ENCODE measurements at places on chromosomes 2 and 18.

DNA sequence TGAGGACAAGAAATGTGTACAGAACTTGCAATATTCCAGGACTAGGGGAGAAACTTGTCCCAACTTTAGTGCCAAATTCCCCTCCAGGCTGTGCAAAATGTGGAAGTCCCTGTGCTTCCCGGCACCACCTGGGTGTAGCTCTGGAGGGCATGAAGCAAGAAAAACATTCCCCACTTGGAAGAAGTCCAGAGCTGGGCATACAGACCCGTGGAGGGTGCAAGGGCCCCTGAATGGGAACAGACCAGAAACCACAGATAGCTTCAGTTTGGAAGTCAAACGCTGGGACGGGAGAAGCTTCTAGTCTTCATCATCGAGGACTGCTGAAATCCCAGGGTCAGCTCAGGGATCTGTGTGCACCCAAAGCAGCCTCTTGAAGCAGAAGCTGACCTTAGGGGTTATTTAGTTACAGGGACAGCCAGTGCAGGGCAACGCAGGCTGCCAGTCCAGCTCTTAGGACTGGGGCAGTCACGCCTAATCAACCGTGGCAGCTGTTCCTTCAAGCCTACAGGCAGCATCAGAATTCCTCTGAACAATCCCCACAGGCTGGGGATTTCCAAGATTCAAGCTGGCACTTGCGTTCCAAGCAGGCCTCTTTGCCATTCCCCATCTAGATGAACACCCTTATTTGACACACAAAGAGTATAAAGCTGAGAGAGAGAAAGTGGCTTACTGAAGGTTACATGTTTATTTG, 269.4 kb downstream of the LOXHD1 start:
- DNase-seq, result no peak

- no peak for DNase-seq
Observed at GRCh38 chr2:217798191-217798590, 204.6 kb downstream of the TNS1 start.

DNA sequence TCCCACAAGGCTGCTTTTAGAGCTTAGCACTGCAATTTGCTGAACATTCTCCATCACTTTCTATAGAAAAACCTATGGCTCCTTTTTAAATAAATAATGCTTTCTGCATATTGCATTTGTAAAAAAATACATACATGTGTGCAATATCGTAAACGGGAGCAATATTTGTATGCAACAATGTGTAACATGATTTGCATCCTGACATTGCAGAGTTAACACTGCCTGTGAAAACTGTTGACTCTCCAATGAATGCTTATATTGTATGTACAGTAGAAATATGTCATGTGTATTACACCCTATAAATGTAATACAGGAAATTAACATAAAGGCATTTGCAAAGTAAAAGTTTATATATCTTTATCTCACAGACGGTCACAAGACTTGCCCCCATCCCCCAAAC, 135.0 kb upstream of the PIEZO2 start:
- no peak for DNase-seq

DNA sequence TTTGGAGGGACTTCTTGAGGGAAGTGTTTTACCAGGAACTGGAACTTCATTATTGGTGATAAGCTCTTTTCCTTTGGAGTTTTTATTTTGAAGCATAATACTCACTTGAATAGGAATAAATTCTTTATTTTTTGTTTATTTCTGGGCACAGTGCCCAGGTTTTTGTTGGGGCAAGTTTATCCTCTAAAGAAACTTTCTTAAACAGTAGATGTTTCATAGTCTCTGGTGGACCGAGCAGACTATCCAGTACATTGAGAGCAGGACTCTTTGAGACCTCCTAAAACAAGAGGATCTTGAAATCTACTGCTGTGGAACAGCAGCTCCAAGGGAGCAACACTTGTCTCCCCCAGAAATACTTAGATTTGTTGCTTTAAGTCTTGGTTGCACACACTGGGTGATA, 109.4 kb downstream of the PARD3B start:
- no peak for DNase-seq

- no peak for DNase-seq
Observed at GRCh38 chr2:188898261-188898660, 75.9 kb upstream of the COL3A1 start.

- DNase-seq, result no peak
Observed at GRCh38 chr18:54608028-54608642, 17.1 kb downstream of the DYNAP start.

DNA sequence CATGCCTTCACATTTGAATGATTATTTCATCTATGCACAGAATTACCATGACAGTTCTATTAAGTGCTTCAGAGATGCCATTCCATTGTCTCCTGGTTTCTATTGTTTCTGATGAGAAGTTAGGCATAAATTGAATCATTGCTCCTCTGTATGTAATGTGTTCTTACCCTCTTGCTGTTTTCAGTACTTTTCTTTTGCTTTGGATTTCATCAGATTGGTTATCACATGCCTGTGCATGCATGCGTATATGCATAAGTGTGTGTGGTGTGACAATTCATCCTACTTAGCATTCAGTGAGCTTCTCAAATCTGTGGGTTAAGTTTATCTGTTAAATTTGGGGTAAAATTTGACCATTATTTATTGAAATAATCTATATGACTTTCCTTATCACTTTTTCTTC, 263.3 kb upstream of the RND3 start:
- no peak for DNase-seq

GRCh38 chr2:189074506-189074905, 100.3 kb downstream of the COL3A1 start:
- no peak for DNase-seq

DNA sequence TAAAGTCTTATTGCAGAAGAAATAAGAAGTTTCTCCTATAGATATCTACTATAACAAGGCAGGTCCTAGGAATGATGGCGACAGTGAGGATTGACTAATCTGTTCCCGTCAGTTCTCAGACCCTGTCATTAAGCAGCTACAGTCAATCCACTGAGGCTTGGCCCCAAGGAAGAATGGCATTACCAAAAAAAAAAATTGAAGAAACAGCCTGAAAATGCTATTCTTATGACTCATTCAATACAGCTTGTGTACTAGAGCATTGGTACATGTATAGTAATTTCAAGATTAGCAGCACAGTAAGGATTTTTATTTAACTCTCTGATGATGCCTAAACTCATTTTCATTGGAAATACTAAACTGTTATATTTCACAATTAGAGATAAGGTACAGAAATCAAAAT, 1096.1 kb upstream of the NXPH2 start:
- no peak for DNase-seq

DNA sequence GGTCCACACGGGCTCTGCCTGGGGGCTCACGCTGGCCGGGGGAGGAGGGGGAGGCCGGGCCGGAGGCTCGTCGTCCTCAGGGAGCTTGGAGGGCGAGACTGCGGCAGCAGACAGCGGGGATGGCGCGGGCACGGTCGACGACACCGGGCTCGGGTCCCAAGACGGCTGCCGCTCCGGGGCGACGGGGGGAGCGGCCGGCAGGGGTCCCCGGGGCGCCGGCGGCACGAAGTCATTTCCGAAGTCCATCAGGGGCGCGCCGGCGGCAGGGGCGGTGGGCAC, 491 bp downstream of the RTN4 start:
- no peak for DNase-seq

- DNase-seq, result no peak
Observed at GRCh38 chr2:155266583-155266982, 568.1 kb downstream of the KCNJ3 start.

- DNase-seq, result no peak
Observed at GRCh38 chr2:106701203-106702022, 184.6 kb downstream of the ST6GAL2 start.

- no peak for DNase-seq
Observed at GRCh38 chr18:51134721-51135120, 62.8 kb downstream of the MEX3C start.

GRCh38 chr2:207394812-207395534, 134.8 kb upstream of the CREB1 start:
- DNase-seq, result peak; percentile 53

DNA sequence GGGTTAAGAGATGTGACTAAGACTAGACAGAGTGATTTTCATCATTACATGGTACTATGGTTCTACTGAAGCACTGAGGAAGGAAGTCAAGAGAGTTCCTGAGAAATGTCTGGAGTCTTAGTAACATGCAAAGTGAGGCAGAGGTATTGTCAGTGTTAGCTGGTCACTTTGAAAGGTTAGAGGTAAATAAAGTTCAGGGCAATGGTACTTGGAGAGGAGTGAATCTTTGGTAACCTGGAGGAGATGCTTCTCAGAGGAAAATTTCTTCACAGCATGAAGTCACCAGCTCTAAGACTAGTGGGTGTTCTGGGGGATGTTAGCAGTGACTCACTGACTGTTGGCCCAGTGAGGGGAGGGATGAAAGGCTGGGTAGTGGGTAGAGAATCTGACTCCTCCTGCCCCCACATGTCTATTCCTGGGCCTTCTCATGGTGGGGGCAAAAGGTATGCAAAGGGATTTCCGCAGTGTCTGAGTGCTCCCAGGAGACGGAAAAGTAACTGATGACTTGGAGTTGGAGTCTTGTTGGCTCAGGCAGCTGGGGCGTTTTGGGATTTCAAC, 23.3 kb upstream of the IL1RN start:
- DNase-seq, result peak; percentile 25

DNA sequence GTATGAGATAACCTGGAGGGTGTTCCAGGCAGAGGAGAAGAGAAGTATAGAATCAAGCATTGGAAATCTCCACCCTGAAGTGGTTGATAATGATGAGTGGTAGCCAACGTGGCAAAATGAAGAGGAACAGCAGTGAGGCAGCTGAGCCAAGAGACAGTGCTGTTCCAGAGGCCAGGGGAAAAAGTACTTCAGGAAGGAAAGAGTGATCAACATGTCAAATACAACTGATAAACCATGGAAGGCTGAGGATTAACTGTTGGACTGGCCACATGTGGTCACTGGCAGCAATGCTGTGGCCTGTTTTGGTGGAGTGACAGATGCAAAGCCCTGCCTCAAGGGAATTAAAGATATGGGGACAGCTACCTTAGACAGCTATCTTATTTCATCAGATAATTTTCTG, 51.9 kb upstream of the RMP24 start:
- no peak for DNase-seq

- DNase-seq, result no peak
Observed at GRCh38 chr2:45806563-45807358, 155.3 kb downstream of the PRKCE start.

GRCh38 chr2:110670826-110671225, 7.0 kb downstream of the BUB1 start:
- DNase-seq, result no peak

GRCh38 chr2:176392744-176393414, 123.6 kb downstream of the MTX2 start:
- DNase-seq, result no peak

DNA sequence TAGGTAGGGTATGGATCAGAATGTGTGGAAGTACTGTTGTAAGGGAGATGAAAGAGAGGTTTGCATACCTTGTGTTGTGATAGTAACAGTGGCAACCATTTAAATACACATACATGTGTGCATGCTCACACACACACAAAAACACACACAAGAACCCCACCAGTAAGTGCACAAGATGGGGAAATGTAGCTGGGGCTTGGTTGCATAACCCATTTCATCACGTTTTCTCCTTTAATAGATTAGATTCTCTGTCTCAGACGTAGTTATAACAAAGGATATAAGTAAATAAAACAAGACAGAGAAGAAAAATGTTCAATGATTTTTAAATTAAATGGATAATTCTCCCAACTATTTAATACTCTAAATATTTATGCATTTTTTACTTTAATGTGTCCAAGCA, 13.4 kb downstream of the ARHGAP15 start:
- no peak for DNase-seq

GRCh38 chr2:96325884-96326255, 753 bp downstream of the ITPRIPL1 start:
- peak; percentile 52 for DNase-seq

GRCh38 chr2:104849101-104849500, 4.8 kb upstream of the POU3F3 start:
- DNase-seq, result no peak

- DNase-seq, result no peak
Observed at GRCh38 chr2:147351784-147352183, 493.0 kb upstream of the ACVR2A start.

- DNase-seq, result no peak
Observed at GRCh38 chr18:39037925-39038324, 1472.3 kb upstream of the CELF4 start.

DNA sequence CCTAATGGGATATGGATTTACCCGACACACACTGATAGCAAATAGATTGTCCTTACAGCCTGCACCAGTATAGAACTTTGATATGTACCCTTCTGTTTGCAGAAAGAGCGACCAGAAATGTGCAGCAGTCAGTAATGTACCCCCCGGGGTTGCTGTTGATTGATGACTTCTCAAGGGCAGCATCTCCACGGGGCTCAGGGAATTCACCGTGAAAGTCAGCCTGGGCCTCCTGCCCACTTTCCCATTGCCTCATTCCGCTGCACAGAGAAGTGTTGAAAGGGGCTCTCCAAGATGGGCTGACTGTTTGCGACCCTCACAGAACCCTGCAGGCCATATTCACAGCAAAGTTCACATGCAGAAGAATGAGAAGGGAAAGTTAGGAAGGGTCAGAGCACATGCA, 241.3 kb downstream of the PRKCE start:
- DNase-seq, result no peak
